ENCODE measurements at places on chromosomes 11 and 22.

DNA sequence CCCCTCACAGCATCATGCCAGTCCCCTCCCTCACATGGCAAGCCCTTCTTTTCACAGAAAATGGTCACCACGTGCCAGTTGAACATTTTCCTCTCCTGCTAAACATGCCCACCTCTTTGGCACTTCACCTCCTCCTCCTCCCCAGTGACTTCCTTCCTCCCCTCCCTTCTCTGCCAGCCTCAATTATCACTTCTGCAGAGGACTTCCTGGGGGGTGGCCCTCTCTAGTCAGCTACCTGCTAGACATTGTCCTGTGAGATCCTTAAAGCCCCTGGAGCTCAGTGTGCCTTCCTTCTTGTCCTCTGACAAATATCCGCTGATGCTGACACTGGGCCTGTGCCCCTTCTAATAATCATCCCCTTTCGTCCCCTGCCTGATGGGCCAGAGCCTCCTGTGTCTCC is 43.2 kb upstream of the E2F8 start:
- DNase-seq, result no peak

- no peak for DNase-seq
These were observed 12.9 kb downstream of the PCSK7 start for GRCh38 chr11:117219001-117219400.

DNA sequence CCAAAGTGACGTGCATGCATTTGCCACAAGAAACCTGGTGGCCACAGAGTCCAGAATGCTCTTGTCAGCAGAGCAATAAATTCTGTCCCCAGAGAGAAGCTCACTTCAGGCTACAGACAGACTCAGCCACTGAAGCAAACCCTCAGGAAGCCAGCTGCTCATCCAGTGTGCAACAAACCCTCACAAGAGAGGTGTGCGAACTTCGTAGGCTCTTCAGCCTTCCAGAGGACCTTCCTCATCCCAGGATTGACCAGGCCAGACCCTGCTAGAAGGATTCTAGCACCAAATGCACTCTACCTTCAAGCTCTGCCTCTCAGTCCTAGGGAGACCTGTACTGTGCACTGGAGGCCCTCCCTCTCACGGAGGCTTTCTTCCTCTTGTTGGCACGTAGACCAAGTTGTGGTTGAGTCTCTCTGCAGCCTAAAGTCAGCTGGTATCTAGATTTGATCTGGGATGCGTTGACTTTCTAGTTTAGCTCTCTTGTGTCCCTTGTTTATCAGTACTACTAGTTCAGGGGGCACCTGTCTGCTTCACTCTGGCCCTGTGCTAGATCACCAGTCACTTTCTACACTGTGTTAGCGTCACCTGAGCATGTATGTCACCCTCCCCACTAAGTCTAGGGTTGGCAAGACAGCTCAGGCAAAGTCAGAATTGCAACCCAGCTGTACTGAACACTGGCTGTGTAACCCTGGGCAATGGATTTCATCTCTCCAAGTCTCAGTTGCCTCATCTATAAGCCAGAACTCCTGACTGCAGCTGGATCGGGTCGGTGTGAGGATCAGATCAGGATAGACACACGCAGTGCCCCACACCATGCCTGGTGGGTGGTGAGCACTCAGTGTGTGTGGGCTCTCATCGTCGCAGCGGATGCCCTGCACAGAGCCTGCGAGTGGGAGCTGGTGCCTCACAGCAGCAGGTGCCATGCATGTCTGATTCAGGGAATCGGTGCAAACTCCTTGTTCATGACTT is 22.1 kb upstream of the TMPRSS13 start:
- DNase-seq, result peak; percentile 21

GRCh38 chr11:58316142-58316541 is 42.7 kb downstream of the OR5B17 start:
- no peak for DNase-seq

DNA sequence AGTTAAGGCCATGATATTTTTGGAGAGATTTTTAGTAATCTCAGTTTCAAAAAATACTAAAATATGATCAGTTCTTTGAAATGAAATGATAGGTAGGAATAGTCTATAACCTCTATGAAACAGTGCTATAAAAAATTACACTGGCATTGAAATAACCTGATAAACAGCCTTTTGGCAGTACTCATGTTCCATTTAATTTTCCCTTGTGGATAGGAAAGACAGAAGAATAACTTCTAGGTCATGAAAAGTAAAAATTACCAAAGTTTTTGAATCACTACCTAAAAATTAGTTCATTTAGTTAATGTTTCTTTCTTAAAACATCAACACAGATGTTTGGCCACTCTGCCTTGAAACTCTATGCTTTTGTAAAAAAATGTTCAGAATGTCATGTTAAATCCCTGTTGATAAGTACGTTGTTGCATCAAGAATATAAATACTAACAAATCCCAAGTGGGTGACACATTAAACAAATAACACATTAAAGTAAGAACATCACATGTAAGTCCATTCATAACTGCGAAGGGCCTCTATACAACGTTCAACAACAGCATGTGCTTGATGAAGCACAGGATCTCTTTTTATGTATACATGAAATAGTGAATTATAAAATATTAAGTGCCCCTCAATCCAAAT is 290.2 kb downstream of the SWAP70 start:
- no peak for DNase-seq

DNA sequence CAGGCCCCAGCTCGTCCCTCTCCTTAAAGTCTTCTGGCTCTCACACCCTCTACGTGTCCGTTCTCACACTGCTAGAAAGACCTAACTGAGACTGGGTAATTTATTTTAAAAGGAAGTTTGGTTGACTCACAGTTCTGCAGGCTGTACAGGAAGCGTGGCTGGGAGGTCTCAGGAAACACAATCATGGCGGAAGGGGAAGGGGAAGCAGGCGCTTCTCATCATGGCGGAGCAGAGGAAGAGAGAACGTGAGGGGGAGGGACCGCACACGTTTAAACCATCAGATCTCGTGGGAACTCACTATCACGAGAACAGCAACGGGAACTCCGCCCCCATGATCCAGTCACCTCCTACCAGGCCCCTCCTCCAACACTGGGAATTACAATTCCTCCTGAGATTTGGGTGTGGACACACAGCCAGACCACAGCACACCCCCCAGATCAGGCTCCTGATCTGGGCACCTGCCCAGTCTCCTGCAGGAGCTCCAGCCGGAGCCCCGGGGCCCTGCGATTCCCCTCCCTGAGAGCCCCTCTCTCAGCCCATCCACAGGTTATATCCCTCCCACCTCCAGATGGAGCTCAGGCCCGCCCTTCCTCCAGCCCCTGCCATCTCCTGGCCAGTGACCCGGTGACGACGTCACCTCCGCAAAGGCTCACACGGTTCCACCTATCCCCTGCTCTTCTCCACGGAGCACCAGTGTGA is 170.2 kb downstream of the BRD1 start:
- peak; percentile 87 for DNase-seq

DNA sequence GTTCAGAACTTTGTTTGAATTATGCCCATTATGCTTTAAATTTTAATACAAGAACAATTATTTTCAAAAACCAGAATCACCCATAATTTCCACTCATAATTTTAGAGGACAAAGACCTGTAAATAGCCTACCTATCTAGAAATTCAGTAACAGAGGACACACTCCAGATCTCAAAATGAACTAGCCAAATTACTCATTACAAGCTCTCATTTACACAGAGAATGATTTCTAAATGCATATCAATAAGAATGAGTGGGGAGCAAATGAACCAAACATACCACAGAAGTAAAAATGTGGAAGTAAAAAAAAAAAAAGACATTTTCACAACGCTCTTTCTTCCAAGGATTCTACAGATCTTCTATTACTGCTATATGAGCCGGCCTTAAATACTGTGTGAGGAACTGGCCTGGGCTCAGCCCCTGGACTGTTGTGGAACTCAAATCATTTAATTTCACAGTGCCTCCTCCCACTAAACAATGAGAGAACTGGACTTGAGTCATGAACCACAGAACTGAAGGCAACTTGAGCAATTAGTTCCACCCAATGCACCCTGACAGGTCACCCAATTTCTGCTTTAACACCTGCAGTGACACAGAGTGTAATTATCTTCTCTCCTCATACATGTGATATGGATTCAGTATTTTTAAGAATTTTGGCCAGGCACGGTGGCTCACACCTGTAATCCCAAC is 8.0 kb downstream of the MRTFA start:
- DNase-seq, result no peak

DNA sequence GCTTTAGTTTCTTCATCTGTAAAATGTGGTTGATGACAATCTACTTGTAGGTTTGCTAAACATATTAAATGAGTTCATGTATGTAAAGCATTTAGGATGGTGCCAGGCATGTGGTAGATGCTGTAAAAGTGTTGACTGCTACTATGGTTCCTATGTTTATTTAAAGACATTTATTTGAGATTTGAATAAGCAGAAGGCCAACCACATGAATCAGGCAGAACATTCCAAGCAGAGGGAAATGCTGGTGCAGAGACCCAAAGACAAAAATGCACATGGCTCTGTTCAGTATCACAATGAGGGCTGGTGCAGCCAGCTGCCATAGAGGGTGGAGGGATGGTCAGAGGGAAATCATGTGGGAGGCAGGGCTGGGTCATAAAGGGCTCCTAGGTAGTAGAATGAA is 156.2 kb upstream of the PDGFD start:
- DNase-seq, result no peak

- no peak for DNase-seq
These were observed 14.4 kb downstream of the PRSS23 start for GRCh38 chr11:86814775-86815174.

GRCh38 chr11:59556115-59556916 is 45.0 kb downstream of the OR4D9 start:
- peak; percentile 54 for DNase-seq
